ENCODE measurements at places on chromosomes 12 and 14.
A peak's percentile ranks its signal among the peaks of the same experiment; 100 is the strongest.

DNA sequence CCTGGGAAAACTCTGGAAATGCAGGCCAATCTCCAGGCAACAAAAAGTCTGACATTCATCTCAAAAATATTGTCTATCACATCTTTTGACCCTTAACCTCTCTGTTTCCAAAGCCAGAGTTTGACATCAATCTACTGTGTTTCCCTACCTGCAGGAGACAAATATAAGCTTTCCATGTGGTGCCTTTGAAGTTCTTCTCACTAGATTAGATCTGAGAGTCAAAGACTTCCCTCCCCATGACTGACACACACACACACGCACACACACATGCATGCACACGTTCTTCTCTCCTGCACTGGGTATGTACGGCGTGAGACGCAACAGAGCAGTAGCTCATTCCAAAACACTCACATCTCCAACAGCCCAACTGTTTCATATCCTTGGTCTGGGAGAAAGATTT, 8.1 kb upstream of the ITPR2 start:
- DNase-seq: no peak

GRCh38 chr14:43260056-43260455, 1247.0 kb downstream of the FSCB start:
- DNase-seq: no peak

DNA sequence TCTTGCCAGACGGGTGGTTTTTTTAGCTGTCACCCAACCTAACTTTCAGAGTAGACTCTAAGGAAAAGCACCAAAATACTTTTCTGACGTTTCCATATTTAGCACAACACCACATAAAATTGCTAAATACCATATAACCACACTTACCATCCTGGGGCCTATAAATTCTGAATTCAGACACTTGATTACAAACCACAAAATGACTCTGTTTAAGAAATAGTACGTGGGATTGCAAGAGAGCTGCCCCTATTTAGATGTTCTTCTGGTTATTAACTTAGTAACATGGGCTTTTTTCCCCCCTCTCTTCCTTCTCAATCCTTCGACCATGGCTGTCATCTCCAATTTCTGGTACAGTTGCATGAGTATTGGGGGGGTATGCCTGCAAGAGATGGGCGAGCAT, 287.7 kb downstream of the BMP4 start:
- DNase-seq: no peak

DNA sequence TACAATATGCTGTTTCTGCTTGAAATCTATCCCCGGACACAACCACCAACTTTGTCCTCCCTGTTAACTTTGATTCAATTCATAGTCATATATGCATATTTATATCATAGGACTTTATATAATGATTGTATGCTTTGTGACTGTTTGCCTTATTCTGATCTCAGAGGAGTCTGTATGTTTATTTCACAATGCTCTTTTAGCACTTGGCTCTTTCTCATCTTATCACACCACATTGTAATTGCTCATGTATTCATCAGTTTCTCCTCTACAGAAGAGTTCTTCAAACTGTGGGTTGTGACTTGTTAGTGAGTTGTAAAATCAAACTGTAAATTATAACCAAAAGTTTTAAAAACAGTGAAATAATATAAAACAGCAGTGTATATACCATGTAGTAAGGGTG, 21.7 kb upstream of the PPM1A start:
- no peak for DNase-seq

DNA sequence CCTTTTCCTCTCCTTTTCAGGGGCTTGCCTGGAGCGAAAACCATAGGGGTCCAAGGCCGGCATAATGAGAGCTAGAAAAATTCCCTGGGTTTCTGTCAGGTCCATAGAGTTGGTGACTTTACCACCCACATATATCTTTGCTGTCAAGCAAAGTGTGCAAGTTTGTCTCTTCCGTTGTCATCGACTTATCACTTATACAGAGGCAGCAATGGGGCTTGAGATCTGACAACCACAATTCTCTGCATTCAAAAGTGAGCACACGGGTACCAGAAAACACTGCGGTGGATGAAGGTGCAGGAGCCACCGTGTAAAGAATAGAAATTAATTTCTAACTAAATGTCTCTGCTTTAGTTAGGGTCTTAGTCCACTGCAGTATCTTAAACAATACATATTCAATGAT, 162.3 kb downstream of the DAD1 start:
- DNase-seq: no peak

GRCh38 chr12:96189781-96190180, 4.4 kb upstream of the ELK3 start:
- DNase-seq: no peak

DNA sequence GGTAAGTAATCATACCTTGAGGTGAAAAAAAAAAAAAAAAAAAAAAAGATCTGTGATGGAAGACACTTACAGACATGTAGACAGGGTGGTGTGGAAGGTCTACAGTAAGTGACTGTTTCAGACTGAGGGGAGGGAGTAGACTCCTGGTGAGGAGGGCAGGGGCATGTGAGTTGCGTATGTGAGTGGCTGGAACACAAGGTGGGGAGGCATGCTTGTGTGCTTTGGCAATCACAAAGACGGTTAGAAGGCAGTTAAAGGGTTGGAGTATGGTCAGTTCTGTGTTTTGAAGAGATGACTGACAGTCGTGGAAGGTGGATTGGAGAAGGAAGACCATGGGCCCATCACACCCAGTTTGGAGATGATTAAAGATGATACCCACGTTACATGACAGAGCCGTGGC, 65.2 kb downstream of the ETV6 start:
- DNase-seq: no peak

DNA sequence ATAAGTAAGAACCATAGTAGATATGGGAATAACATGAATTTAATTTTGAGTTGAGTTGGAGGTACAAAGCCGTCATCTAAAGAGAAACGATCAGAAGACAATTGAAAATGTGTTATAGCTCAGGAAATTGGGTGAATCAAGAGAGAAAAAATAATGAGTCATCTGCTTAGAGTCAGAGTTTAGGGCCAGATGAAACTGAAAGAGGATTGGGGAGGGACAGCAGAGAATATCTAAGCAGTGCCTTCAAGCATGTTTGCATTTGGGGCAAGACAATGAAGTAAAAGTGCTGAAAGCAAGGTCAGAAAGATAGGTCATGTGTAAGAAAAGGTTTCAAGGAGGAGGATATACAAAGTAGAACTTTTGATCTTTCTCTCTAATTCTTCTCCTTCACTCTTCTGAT, 49.4 kb downstream of the SLC15A5 start:
- no peak for DNase-seq

DNA sequence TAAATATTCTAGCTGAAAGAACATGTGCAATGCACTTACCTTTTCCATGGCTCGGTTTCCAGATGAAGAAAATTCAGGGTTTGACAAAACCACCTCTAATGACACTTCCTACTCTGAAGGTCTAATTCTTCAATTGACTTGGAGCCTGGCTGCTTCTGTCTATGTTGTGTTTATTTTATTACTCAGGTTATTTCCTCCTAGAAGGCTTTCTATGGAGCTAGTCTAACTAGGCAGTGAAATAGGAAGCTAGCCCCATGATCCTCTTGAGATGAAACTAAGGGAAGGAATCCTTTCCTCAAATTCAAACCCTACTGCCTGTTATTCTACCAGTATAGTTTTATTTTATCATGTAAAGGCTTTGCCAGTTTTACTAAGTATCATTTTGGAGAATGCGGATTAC, 20.9 kb upstream of the IFNG-AS1 start:
- DNase-seq: no peak

DNA sequence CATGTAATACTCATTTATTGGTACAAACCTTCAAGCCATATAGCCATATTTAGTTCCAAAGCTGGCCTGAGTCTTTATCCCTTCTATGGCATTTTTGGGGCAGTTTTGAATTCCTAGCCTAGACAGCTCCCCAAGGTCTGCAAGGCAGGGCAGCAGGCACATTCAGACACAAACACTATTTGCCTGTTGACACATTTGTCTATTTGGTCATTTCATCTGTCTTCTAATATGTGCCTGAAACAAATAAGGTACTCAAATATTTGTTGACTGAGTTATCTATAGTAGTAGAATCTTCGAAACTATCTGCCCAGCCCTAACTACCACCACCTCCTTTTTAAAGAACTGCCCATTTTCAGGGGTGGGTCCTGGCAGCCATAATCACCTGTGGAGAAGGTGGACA, 9.3 kb downstream of the PPM1H start:
- no peak for DNase-seq

GRCh38 chr12:75781532-75782046, 250.0 kb downstream of the PHLDA1 start:
- no peak for DNase-seq

GRCh38 chr14:58821421-58821820, 183.7 kb downstream of the DACT1 start:
- no peak for DNase-seq

DNA sequence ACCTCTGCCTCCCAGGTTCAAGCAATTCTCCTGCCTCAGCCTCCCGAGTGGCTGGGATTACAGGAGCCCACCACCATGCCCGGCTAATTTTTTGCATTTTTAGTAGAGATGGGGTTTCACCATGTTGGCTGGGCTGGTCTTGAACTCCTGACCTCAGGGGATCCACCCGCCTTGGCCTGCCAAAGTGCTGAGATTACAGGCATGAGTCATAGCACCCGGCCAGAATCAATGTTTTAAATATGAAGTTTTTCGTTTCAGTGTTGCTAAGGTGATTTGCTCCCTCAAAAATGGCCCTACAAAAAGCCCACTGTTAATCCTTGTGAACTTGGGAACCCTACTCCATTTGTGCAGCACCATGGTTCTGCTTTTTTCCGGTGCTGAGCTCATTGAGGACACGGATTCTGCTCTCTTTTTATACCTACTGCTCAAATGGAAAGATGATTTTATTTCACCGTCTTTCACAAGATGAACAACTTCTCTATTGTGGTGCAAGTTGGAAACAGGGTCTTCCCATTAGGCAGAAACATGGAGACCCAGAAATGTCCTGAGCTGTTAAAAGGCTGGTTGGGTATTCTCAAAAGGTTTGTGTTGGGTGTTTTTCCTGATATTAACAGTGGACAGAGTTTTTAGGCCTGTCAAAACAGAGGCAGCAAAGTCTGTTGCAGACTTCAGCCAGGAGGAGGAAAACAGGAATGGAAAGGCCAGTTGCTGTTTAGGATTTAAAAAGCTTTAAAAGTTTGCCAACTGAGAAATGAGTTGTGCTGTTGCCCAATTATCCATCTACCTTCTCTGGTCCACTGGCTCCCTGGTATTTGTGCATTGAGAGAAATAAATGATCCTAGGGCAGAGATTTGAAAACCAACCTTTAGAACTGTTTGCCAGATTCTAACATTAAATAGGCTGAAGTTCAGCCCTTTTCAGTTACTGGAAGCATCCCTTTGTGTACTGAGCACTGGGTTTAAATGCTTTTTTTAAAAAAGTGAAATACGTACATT, 85.8 kb downstream of the ATP23 start:
- DNase-seq: no peak

- DNase-seq: no peak
Measured at GRCh38 chr12:67148265-67148664, 120.9 kb upstream of the CAND1 start.

- DNase-seq: no peak
Measured at GRCh38 chr12:62438098-62438692, 28.4 kb upstream of the MON2 start.

DNA sequence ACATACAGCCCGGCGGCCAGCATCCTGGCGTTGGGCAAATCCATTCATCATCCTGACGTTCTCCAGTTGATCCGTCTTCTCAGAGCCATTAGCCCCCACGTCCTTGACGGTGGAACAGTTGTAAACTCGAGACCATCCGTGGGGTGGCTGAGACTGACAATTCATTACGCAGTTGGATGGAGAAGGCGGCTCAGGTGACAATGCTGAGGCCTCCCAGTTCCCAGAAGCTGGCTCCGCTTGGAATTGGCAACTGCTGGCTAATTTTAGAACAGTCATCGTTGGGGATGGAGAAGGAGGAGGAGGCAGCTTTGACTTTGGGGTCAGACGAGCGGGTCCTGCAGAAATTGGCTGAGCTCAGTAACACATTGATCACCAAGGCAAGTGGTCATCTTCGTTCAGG, 186.5 kb downstream of the PHETA1 start:
- no peak for DNase-seq

DNA sequence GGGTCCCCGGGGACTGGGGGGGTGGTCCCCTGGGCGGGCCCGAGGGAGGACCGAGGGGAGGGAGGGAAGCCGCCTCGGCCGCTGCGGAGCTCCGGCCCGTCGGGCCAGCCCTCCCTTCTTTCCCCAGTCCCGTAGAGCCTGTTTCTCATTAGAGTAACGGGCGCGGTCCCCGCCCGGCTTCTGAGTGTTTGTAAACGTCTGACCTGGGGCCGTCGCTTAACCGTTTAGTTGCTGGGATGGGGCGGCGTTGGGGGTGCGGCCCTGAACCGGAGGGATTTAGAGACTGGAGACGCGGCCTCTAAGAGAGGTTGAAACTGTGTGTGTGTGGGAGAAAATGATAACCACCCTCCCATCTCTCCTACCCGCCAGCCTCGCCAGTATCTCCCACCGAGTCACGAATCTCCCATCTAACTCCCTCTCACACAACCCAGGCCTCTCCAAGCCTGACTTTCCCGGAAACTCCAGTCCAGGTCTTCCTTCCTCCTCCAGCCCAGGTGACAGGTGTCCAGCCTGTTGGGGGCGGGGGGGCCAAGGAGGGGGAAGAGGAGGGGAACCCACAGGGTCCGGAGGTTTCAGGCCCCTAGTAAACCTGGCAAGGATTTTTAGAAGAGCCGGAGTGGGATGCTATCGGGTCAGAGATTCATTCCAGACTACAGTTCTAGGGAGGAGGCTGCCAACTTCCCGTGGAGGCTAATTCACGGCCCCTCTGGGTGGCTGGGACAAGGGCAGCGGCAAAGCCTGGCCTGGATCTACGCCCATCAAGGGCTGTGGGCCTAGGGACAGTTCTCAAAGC, 1.1 kb upstream of the NFATC4 start:
- peak; percentile 96 for DNase-seq

DNA sequence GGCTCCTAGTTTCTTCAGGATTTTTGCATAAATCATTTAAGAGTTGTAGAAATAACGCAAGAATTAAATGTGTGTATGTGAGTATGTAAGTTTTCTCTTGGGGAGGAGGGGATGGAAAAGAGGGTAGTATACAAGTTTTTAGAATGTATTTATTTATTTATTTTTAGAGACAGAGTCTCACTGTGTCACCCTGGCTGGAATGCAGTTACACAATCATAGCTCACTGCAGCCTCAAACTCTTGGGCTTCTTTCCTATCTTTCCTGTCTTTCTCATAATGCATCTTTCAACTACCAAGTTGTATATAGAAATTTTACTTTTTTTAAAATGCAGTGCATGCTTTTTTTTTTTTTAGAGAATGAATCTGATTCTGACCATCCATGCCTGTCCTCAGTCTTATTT, 269.0 kb upstream of the GARIN2 start:
- DNase-seq: no peak

GRCh38 chr12:10364815-10365622, 24.8 kb downstream of the KLRK1 start:
- no peak for DNase-seq
